ENCODE measurements at places on chromosomes 16 and 17. TPM values are rescaled to one million over a fixed set of nuclear protein-coding genes. Genes with fewer than 3 reads are reported as not detected.
A peak's percentile ranks its signal among the peaks of the same experiment; 100 is the strongest.

GRCh38 chr16:72873044-72873443 is 174.9 kb downstream of the ZFHX3 start:
- DNase-seq: no peak

- peak; percentile 55 for DNase-seq
These were observed 1.1 kb upstream of the CAPN15 start for GRCh38 chr16:526181-527014.

GRCh38 chr17:79483842-79484241 is 127.0 kb downstream of the RBFOX3 start:
- no peak for DNase-seq

GRCh38 chr16:7400117-7400890 is 67.7 kb downstream of the RBFOX1 start:
- DNase-seq: no peak

DNA sequence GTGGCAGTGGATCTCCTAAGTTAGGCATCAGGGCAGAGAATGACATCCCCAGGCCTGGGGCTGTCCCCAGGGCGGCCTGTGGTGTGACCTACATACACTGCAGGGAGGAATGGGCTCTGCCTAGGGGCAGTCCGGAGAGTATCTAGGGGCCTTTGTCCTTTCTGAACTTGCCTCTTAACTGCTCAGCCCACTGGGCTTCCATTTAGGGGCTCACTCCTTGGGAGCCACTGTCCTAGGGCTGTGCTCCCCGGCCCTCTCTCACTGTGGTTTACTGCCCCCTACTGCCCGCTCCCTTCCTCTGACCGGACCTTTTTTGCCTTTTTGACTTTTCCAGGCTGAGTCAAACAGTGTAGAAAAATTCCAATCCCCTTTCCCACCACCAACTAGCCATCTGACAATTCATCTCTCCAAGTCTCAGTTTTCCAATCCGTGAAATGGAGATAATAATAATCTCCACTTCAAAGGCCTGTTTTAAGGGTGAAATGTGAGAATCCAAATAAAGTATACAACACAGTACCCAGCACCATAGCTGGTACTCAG is 66.8 kb downstream of the DNAH3 start:
- peak; percentile 76 for DNase-seq

- DNase-seq: no peak
These were observed 821 bp upstream of the GFAP start for GRCh38 chr17:44915862-44916780.

GRCh38 chr16:19175492-19176262 is 7.6 kb downstream of the SYT17 start:
- DNase-seq: no peak

GRCh38 chr16:54285414-54286089 is 1.0 kb downstream of the IRX3 start:
- DNase-seq: peak; percentile 37

DNA sequence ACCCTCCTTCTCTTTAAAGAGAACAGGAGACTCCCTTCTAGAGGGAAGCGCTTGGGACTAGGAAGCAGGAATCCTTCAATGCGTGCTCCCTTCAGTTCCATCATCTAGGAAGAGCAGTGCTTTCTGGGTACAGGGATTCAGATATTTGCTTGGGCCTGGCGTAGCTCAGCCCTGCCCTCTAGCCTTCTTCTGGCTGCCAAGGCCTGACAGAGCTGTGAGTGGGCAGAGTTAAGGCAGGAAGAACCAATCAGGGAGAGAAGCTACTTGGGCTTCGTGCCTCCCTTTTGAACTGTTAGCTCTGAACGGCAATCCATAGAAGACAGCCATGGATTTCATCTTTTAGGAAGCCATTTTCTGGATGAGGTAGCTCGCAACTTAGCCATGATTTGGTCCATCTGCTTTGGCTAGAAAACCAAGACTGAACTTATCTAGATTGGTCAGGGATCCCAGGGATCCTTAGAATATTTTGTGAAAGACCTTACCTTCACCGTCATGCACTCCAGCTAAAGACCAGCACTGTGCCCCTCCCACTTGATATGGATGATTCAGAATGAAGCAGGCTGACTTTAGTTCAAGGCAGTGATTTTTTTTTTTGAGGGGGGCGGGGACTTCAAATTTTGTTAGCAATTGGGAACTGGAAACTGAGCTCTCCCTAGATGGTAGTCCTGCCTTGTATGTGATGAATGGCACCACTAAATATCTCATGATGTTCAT is 2.5 kb upstream of the CORO6 start:
- DNase-seq: no peak

- no peak for DNase-seq
These were observed 95.8 kb downstream of the TBC1D16 start for GRCh38 chr17:79939755-79940458.

DNA sequence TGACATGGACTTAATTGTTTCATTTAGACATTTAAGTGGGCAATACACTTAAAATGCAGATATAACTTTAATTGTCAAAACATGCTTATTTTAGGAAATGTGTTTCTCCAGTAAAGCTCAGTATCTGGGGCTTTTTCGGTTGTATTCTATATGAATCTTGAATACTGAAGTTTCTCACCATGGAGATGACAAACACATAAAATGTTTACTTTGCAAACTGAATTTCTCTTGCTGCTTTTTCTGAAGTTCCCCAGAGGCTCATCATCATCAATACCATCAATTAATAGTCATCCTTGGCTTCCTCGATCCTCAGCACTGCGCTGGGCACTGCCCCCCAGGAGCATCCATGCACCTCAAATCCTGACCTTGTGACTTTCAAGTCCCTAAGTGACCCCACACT is 227.3 kb downstream of the WWOX start:
- no peak for DNase-seq

- DNase-seq: no peak
These were observed 97.1 kb upstream of the AKTIP start for GRCh38 chr16:53600126-53600525.

DNA sequence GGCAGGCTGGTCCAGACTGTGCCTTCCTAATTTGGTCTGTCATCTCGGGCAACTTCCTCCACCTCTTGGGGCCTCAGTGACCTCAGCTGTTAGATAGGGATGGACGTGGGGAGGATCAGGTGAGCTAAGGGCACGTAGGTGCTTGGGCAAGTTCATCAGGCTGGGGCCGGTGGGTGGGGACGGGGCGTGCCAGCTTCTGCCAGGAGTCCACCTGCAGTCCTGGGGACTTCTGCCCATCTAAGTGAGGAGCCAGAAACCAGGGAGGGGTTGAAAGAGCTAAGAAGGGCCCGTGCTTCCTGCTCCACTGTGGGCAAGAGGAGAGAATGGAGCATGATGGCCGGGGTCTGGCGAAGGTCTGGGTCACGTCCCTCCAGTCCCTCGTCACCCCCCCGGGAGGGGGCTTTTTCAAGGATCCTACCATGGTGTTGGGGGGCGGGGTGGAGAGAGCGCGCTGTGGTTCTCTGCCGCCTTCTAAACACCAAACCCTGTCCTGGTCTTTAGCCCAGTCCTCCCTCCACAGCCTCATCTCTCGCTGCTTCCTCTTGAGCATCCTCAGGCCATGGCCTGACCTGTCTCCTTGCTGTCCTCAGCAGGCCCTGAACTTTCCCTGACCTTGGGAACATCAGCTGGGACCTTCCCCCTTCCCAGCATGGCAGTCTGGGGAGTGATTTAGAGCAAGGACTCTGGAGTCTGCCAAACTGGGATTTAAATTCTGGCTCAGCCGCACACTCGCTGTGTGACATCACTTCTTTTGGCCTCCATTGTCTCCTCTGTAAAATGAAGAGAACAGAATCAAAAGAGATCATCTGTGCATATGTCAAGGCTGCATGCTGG is 21.6 kb downstream of the SPNS2 start:
- DNase-seq: no peak

DNA sequence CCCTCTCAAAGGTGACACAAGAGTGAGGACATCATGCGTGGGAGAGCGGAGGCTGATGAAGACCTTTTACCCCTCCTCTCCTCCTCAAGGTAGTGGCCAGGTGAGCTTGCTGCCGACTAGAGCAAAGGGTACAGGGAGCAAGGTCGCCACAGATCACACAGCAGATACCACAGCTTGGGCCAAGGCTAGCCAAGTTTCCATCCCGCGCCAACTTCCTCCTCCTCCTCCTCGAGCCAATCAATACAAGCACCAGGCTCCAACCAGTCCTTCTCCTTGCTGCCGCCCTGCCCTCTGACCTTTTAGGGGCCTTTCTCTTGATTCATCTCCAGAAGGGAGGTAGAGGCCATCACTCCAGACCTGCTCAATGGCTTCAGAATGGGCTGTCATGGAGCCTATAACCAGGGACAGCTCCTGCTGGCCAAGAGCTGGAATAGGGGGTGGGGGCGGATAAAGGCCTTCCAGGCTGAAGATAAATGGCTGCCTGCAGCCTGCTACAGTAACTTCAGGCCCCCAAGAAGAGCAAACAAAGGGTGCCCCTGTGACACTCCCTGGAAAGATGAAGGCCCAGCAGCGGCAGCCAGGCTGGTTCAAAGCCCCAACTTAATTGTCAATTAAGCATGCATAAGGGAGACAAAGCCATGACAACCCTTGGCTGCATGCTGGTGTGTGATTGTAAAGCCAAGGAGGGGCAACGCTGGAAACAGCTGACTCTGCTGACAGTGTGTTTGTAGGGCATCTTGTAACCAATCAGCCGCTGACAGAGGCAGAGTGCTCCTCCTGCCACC is 17.8 kb downstream of the HNF1B start:
- DNase-seq: no peak

GRCh38 chr17:9484789-9485188 is 90.8 kb downstream of the STX8 start:
- DNase-seq: no peak

GRCh38 chr17:37092071-37092470 is 143.3 kb downstream of the AATF start:
- DNase-seq: no peak

- no peak for DNase-seq
These were observed 195.8 kb downstream of the CDRT15L2 start for GRCh38 chr17:20775331-20775730.

DNA sequence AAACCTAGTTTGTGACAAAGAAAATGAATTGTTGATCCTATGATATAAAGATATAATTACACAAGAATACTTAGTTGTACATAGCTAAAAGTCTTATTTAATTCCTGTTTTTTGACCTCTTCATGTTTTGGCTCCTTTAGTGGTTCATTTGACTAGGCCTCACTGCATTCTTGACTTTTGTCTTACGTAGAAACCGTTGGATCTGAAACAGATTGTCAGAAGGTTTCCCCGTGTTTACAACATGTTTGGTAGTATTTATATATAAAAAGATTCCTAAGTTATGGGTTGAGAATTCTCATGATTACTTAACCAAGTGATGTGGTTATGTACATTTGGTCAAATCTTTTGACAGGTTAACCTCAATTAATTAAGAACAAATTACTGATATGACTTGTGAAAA is 162.8 kb downstream of the BCAS3 start:
- no peak for DNase-seq

DNA sequence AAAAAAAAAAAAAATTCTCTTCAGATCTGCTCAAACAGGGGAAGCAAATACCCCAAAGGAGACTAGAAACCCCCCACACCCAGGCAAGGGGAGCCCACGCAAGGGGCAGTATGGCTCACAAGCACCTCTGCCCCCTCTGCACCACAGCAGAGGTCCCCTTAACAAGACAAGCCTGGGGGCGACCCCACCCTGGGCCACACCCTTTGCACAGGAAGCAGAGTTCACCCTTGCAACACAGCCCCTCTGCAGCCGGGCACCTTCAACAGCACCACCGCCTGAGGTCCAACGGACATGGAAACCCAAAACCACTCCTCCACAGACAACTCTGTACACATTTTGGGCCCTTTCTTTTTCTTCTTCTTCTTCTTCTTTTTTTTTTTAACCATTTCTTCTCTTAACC is 12.8 kb downstream of the AXIN1 start:
- DNase-seq: peak; percentile 38

DNA sequence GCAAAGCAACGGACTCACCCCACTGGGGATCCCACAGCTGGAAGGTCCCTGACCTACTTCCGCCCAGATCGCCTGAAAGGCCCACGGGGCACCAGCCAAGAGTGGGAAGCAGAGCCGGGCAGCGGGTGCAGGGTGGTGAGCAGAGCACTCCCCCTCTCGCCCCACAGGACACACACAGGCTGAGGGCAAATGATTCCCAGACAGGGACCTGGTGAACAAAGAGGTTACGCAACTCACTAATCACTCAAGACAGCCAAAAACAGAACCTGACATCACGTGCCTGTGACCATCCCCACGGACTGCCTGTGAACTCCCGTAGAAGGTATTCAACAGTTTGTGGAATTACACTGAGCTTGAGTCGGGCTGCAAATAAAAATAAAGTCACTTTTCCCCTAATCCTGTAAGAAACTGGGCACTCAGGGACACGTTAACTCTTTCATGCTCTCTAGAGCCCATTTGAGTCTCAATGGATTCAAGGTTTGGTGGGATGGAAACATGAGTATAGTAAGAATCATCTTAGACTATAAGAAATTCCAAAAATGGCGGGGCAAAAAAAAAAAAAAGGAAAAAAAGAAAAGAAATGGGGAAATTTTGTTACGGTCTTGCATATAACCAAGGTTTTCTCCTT is 396.1 kb downstream of the SOX9 start:
- DNase-seq: no peak

- no peak for DNase-seq
These were observed 9.0 kb downstream of the SMYD4 start for GRCh38 chr17:1820528-1821252.

DNA sequence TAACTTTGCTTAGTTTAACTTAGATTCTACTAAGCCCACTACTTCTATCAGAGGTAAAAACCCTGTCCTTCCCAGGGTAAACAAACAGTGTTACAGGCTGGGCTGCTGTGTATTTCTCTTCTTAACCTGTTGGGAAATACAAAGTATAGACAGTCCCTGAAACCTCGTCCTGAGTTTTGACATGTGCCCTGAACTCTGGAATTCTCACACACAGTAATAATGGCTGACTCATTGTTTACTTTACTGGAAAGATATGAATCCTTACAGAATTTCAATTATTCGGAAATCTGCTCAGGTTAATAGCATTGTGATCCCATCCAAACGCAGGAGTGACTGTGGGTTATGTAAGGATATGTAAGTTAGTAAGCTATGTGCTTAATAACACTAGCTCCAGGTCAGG is 199.1 kb downstream of the TMEM114 start:
- DNase-seq: no peak

GRCh38 chr17:60138769-60139437 is 10.9 kb upstream of the CA4 start:
- no peak for DNase-seq

- DNase-seq: no peak
These were observed 125.4 kb downstream of the MAP2K6 start for GRCh38 chr17:69539781-69540319.

ZSCAN10 gene
- total RNA-seq: not detected

PERCC1 gene
- total RNA-seq: 0.34 TPM

NPIPB6 gene
- total RNA-seq: not detected

NCBP3 gene
- 12.2 TPM for total RNA-seq

GRIN2C gene
- total RNA-seq: 0.45 TPM

HOXB3 gene
- total RNA-seq: 1.5 TPM

HBQ1 gene
- not detected for total RNA-seq

C17orf50 gene
- not detected for total RNA-seq

HS3ST3B1 gene
- 3.6 TPM for total RNA-seq

OR4D1 gene
- not detected for total RNA-seq

AARS1 gene
- 63.2 TPM for total RNA-seq

OSGIN1 gene
- 11.0 TPM for total RNA-seq

FZD2 gene
- 4.5 TPM for total RNA-seq

LLGL1 gene
- 8.6 TPM for total RNA-seq

C16orf54 gene
- 0.66 TPM for total RNA-seq

PDIA2 gene
- 1.2 TPM for total RNA-seq

GUCY2D gene
- total RNA-seq: not detected
